ENCODE measurements at places on chromosomes 1 and 21.
A peak's percentile ranks its signal among the peaks of the same experiment; 100 is the strongest.

- DNase-seq: no peak
Measured at GRCh38 chr21:24869862-24870261, 737.4 kb downstream of the MRPL39 start.

GRCh38 chr1:180929389-180929788, 16.7 kb downstream of the KIAA1614 start:
- no peak for DNase-seq

GRCh38 chr1:162755306-162755705, 35.2 kb upstream of the HSD17B7 start:
- no peak for DNase-seq

DNA sequence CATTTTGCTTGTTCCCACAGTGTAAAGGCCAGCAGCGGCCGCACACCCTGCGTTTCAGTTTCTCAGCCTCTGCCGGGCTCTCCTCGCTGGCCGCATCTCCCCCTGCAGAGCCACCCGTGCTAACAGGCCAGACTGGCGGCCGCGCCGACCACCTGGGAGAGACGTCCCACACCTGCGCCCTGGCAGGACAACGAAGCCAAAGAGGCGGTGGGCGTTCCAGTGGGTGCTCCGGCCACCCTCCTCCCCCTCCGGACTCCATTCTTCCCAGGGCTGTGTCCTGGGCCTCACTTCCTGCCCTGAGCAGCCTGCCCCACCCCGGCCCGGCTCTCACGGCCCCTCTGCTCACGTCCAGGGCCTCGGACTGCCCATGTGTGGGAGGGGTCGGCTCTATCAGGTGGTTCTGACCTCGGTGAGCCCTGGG, 31.9 kb upstream of the SLC19A1 start:
- DNase-seq: peak; percentile 42

GRCh38 chr21:26072666-26073615, 97.6 kb downstream of the APP start:
- DNase-seq: no peak

- DNase-seq: no peak
Measured at GRCh38 chr1:53677486-53677885, 61.5 kb downstream of the GLIS1 start.

DNA sequence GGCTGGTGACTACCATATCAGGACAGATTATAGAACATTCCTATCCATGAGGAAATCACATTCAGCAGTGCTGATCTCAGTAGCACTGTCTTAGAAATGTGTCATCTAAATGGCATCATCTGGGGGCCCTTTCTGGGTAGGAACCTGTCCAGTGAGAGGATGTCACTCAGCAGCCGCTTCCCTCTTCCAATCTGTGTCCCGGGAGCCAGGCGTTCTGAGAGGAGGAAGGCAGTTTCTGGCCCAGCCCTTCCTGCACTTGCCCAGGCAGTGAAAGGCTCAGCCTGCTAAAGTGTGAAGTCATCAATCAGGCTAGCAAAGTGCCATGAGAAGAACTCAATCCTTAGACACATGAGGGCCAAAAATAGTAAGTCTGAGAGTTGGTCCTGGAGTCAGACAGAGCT, 25.6 kb downstream of the RAB4A start:
- DNase-seq: no peak

DNA sequence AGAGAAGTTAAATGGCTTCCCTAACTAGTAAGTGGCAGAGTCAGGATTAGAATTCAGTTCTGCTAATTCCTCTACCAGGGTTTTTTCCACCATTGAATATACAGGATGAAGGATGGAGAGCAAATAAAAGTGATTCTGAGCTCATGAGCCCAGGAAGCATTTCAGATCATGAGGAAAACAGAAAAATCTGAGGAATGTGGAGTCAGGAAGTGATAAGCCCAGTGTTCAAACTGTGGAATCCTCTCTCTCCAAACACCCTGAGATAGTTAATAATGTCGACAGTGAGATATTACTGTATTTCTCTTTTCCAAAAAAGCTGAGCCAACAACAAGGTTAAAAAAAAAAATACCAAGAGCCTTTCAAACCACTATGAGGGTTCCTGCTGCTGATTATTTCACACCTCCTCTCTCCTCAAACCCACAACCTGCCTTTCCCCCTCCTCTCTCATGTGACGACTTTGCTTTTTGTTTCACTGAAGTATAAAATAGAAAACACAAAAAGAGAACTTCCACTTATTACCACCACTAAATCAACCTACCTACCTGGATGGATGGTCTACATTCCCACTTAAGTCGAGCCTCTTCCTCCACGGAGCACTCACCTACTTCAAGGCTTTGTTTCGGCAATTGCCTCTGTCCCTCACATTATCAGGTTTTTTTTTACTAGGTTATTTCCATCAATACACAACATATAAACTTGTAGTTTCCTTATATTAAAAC, 8.9 kb downstream of the SLAMF1 start:
- DNase-seq: no peak

- DNase-seq: no peak
Measured at GRCh38 chr1:53246261-53247134, 8.2 kb upstream of the MAGOH start.

DNA sequence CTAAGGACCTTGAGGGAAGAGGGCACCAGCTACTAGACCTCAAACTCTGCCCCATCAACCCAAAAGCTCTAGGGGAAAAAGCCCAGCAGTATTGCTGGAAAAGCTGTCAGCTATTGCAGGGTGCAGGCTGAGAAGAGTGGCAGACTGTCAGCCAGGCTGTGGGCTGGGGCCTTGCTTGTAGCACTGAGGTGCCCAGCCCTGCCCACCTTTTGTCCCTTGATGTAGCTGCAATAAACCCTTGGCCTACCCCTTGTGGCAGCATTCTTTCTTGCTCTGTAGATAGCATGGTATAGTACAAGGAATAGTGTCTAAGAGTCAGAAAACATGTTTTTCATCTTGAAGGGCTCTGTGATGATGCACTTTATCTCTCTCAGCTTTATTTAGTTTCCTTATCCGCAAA, 39.4 kb downstream of the CDC14A start:
- no peak for DNase-seq

DNA sequence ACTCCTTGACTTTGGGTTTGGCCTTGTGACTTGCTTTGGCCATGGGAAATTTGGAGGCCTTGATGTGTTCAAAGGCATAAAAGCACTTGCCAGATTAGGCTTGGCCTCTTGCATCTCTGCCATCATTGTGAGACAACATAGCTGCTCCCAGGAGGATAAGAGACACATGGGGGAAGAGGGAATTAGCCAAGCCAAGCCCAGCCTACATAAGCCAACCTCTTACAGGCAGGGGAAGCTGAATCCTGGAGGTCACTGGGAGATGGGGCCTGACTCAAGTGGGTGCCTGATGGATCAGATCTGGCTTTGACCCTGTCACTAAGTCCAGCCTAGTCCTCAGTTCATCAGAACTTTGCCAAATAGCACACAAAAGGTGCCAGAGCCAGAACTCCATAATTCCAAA, 37.6 kb upstream of the HMGB4 start:
- no peak for DNase-seq

GRCh38 chr1:208834381-208835096, 590.4 kb upstream of the PLXNA2 start:
- no peak for DNase-seq

- no peak for DNase-seq
Measured at GRCh38 chr21:32088471-32088870, 190.4 kb downstream of the MIS18A start.

DNA sequence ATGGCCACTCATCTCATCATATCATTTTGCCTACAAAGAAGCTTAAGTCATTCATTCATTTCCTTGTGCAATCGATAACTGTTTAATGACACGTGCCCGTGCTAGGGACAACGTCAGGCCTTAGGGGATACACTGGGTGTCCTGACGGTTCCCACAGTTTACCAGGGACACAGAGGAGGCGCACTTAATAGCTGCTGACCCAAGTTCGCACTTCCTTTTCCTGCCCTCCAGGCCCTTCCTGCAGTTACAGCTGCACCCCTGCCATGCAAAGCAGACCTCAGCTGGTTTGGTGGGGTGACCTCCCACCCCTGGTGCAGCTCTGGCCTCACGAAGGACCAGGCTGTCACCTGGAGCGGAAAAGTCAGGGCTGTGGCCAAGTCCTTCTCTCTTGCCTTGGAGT, 4.2 kb downstream of the SPATA21 start:
- no peak for DNase-seq

- peak; percentile 23 for DNase-seq
Measured at GRCh38 chr1:229815076-229815475, 189.0 kb downstream of the URB2 start.

GRCh38 chr21:42981862-42982261, 7.5 kb downstream of the PKNOX1 start:
- DNase-seq: no peak

DNA sequence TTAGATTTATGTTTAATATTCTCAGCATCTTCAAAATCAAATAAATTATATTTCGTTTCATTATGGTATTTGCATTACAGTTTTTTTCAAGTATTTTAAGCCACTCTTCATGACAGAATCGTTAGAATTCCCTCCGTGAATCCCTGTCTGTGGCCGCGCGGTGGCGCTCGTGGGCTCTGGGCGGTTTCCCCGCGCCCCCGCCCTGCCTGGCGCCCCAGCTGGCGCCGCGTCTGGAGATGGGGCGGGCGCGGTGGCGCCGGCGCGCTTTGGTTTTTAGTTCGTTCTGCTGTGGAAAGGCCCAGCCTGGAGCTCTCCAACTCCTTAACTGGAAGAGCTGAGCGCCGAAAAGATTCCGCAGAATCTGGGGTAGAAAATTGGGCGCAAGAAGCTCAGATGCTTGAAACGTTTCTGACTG, 25.7 kb downstream of the PRMT2 start:
- peak; percentile 97 for DNase-seq

- DNase-seq: peak; percentile 67
Measured at GRCh38 chr1:21956720-21957552, 19.8 kb upstream of the HSPG2 start.

DNA sequence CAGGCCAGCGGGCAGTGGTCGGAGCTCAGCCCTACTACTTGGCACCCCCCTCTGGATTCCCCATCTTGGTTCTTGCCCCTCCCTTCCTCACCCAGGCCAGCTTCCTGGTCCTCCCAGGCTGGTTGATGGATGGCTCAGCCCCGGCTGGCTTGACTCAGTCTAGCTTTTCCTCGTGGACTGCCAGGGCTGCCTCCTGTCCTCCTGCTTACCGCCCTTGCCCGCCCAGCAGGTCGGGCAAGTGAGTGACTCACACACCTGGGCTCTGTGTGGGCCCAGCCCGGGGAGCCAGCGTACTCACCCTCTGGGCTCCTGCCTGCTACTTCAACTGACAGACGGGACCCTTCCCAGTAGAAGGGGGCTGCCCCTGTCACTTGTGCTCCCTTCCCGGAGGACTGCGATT, 19.5 kb upstream of the ARHGEF10L start:
- peak; percentile 55 for DNase-seq

DNA sequence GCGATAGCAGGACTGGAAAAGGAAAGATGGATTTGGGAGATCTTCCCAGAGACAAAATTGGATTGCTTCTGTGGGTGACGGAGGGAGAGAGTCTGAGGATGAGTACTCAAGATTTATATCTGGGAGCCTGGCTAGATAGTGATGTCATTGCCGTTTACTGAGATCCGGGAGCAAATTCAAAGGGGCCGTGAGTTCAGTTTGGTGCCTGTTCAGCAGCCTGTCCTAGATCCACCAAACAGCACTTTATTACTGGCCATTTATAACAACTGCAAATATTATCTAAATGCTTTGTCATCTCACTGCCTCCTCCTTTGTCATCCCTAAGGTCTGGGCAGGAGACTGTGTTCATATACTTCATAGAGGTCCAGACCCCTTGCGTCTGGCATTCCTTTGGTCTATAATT, 29.2 kb downstream of the MAPKAPK2 start:
- DNase-seq: no peak

DNA sequence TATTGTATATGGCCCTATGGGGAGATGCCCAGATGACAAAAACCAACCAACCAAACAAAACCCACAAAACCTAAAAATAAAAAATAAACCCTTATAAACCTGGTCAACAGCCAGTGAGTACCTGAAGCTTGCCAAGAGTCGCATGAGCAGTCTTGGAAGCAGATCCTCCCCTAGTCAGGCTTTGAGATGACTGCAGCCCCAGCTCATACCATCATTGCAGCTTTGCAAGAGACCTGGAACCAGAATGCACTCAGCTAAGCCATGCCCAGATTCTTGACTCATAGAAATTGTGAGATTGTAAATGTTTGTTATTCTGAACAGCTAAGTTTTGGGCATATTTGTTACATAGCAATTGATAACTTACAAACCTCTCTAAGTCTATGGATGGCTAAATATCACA, 326.8 kb downstream of the HLX start:
- DNase-seq: no peak

GRCh38 chr1:53051676-53052075, 10.3 kb upstream of the PODN start:
- no peak for DNase-seq

- DNase-seq: no peak
Measured at GRCh38 chr1:97277891-97278654, 556.5 kb downstream of the PTBP2 start.

GRCh38 chr1:30191154-30191702, 532.2 kb downstream of the MATN1 start:
- peak; percentile 29 for DNase-seq

DNA sequence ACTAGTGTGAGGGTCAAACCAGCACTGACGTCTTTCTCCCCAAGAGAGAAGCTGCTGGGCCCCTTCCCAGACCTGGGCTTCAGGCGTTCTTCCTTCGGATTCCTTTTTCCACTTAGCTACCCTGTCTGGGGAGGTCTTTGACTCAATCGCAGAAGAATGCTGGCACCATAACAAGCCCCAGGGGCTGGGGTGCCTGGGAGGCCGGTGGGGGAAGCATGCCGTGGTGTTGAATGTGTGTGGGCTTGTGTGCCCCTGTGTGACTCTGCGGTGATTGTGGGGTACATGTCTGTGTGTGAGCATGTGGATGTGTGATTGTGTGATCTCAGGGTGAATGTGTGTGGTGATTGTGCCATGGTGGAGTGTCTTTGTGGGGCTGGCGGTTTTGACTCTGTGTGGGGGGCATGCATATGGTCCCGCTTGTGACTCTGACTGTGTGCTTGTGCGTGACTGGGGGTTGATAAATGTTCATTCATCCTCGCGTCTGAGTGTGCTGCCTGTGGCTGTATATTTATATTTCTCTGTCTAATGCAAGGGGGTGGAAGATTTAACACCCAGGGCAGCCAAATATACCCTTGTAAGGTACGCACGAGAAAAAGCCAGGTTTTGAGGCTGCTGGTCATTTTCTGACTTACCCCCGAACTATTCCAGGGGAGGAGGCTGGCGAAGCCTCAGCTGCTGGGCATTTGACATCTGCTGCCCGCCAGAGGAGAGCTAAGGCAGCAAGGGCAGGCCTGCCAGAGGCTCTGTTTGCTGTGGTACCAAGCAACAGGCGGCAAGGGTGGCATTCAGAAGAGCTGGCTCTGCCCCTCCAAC, 1.1 kb upstream of the SYNC start:
- DNase-seq: peak; percentile 47

DNA sequence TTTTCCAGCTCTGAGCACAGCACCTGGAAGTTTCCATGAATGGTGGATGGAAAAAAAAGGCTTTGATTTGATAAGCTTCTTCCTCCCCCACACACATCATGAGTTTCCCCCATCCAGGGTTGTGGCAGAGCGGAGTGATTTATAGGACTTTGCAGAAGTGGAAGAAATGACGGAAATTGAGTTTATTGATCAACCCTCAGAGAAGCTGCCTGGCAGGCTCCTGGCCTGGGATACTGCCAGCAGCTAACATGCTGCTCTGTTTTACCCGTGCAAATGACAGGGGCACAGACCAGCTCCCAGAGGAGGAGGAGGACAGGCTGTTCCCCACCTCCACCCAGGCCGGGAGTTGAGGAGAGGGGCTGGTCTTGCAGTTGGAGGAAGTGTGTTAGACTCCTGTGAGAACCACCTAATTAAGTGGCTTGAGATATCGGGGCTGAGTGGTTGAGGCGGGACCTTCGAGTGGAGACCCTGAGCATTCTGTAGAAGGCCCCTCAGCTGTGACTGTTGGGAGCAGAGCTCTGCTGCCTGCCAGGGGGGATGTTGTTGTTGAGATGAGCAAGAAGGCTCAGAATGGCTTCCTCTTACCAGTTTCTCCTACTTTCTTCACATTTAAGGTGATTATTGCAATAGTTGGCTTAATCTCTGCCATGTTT, 21.8 kb downstream of the ADORA1 start:
- DNase-seq: no peak
